ENCODE measurements at places on chromosomes 5 and 9.

- no peak for DNase-seq
These were observed 63.2 kb downstream of the MED27 start for GRCh38 chr9:132016456-132016855.

DNA sequence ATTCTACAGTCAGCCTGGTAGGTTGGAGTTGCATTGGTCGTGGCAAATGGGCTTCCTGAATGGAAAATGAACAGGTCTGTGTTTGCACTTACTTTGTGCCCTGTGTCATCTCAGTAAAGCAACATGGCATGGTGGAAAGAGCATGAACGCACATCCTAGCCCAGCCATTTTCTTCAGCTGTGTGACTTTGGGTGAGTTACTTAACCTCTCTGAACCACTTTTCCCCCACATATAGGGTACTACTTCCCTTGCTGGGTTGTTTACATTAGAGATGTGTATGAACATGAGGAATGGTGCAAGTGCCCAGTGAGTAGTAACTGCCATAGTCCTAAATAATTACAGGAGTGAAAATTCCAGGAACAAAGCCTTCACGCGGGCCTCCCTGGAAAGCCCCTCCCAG is 83.6 kb downstream of the MVB12B start:
- DNase-seq: no peak

GRCh38 chr9:29945012-29945411 is 2371.7 kb upstream of the C9orf72 start:
- no peak for DNase-seq

- no peak for DNase-seq
These were observed 10.8 kb downstream of the GFRA3 start for GRCh38 chr5:138263581-138263980.

DNA sequence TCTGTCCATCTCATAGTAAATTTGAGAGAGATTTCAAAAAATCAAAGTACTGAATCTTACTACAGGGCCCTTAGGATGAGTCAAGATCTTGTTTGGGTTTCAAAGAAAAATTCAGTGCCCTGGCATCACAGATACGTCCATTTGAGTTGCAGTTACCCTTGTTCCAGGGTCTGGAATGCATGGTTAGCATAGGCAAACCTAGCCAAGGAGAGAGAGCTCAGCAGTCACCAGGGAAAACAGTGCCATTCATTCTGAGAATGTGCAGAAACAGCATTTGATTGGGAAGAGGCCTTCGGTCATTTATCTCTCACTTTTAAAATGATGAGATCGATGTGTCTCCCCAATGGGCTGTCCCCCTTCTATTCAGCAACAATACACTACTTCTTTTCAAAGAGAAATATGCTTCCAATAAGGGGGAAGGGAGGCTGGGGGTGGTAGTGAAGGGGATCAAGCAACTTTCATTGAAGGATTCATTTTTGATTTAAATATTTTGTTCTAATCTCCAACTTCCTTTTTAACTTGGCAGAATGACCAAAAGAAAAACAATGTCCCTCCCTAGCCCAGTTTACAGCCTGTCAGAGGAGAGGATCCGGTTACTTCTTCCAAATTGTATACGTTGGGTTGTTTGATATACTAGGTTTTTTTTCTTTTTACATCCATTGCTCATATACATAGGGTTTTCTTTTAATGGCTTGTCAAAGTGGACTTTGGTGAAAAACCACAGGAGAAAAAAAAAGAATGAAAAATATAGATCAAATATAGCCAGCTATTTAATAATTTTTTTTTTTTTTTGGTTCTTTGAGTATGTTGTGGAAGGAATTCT is 491.1 kb downstream of the CCDC171 start:
- no peak for DNase-seq

DNA sequence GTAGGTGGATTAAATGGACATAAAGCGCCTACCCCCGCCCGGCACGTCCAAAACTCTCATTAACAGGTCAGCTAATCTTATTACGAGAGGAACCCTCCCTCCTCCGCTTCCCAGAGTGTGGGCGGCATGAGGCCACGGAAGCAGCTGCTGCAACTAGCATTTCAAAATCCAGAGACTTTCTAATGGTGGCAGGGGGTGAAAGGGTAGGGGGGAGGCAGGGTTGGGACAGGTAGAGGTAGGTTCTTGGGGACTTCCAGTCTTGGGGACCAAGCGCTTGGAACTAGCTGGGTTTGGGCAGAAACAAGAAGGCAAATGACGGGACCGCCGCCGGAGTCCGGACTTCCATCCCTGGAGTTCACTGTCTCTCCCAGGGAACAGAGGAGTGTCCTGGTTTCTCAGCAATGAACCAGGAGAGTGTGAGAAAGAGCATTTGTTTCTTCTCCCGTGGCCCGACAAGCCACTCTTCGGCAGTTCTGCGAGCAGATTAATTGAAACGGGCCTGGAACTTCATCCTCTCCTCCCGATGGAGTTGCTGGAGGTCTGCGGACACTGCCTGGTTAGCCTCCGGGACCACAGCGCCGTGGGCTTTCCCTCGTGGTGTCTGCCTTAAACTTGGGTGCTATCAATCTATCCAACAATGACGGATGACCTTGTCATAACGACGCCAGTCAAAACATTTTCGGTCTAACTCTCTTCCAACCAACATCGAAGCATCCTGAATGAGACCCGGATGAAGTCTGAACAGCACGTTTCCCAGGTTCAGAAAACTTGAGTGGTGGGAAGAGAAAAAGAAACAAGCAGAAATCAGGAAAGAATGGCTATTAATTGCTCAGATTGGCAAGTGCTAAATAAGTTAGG is 1.6 kb upstream of the PRDM6 start:
- no peak for DNase-seq

- DNase-seq: no peak
These were observed 247.9 kb downstream of the LURAP1L start for GRCh38 chr9:13022756-13023155.

DNA sequence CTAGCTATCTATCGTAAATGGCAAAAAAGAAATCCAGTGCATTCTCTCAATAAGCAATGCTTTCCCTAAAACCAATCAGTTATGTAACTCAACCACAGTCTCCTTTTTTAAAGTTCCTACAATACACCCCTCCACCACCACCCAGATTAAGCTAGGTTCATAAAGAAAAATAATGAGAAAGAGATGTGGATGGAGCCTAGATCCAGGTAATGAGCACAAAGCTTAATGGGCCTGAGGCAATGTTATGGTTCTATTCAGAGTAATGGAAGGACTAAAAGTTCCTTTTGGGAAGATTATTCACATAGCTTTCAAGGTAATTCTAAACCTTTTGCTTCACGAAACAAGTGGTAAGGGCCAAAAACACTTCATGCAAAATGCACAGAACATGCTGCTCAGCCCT is 113.5 kb downstream of the MPDZ start:
- no peak for DNase-seq

- DNase-seq: no peak
These were observed 286.7 kb downstream of the TLE4 start for GRCh38 chr9:79858508-79858907.

GRCh38 chr5:149338364-149338763 is 6.9 kb upstream of the GRPEL2 start:
- no peak for DNase-seq

- DNase-seq: no peak
These were observed 238.7 kb downstream of the EFNA5 start for GRCh38 chr5:107431998-107432397.
